ENCODE measurements at places on chromosomes 5 and 9.

- no peak for DNase-seq
Observed at GRCh38 chr5:135323701-135324132, 75.3 kb downstream of the MACROH2A1 start.

DNA sequence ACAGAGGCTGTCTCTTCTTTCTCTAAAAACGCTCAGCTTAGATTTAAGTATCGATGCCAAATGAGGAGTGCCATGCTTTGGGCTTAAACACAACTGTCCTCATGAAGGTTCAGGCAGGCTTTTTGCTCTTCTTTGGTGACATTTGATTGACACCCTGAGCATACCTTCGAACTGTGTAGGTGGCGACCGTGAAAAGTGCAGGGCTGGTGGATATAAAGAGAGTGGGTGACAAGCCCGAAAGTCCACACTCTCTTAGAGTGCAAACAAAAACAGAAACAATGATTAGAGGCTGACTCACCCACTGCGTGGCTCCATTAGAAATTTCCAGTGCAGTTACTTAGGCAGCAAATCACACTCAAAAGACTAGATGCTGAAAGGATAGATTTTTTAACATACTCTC, 141.7 kb downstream of the SYK start:
- no peak for DNase-seq

- no peak for DNase-seq
Observed at GRCh38 chr9:2023042-2023441, 7.9 kb downstream of the SMARCA2 start.

DNA sequence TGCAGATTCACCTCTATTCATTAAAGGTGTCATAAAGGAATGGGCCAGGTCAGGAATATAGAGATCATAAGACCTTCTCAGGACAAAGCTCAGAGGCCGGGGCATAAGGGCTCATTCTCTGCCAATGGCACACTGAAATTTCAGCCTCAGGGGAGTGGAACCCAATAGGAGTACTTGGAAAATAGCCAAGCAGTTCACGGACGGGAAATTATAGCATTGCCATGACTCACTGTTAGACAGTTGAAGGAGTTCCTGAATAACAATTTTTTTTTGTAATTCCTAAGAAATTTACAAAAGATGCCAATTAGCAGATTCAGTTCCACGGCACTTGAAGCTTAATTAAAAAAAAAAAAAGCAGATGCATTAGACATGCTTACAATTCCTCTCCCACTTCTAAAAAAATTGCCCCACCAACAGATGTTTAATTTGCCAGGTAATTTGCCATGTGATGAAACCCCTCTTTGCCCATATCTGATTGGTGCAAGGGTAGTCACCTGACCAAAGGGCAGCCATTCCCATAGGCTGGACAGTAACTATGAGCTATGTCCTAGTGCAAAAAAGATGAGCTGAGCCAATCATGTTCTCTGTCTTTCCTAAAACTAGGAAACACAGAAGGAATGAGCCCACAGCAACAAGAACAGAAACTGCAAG, 58.6 kb downstream of the PTCD2 start:
- no peak for DNase-seq

- DNase-seq = no peak
Observed at GRCh38 chr9:70506159-70506558, 91.7 kb upstream of the KLF9 start.
